ENCODE measurements at places on chromosomes 5 and 9.

- DNase-seq, result no peak
Observed at GRCh38 chr5:138461343-138462125, 3.7 kb upstream of the EGR1 start.

DNA sequence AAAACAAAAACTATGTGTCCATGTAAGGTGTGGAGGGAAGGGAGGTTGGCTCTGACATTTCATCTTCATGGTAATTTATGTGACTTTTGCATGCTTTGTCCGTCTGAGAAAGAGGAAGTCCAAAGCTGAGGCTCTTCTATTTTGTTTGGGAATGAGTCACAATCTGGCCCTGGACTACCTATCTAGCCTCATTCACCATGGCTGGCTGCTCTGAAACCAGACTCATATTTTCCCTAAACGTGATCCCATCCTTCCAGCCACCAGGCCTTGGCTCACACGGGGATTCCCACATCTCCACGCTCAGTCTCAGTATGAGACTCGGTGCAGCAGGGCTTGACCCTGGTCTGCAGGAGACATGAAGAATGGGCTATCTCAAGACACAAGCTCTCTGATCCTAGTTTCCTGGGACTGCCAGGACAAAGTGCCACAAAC lies 672.8 kb downstream of the ACTL7B start:
- peak; percentile 48 for DNase-seq

DNA sequence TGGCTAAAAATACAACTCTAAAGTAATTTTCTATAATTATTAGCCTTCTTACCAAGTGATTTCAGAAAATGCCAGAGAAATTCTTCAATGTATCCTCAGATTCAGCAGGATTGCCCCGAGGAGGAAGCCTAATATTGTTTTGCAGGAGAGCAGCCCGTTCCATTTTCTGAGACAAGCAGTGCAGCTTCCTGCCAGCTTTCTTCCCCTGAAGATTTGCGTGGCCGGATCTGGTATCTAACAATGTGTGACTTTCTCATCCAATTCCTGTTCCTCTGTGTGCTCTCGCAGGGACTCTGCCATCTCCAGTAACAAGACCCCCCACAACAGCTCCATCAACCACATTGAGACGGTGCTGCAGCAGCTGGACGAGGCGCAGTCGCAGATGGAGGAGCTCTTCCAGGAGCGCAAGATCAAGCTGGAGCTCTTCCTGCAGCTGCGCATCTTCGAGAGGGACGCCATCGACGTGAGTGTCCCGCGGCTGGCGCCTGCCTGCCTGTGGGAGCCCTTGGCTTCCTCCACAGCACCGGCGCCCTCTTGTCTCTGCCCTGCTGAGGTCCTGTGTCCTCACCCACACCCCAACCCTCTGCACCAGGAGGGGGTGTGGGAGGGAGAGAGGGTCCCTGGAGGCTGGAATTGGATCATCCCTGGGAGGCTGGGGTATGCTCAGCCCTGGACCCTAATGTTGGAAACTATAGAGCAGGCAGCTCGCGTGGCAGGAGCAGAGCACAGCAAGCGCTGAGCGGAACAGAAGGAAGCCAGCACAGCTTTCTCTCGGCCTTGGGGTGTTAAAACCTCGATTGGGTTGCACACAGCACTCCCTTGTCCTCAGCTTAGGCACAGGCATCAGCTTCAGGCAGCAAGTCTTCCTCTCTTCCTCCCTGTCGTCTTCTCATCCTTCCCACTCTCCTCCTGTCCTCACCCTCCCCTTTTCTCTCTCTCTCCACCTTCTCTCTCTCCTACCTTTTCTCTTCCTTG lies 216.2 kb downstream of the TRIO start:
- DNase-seq, result no peak

DNA sequence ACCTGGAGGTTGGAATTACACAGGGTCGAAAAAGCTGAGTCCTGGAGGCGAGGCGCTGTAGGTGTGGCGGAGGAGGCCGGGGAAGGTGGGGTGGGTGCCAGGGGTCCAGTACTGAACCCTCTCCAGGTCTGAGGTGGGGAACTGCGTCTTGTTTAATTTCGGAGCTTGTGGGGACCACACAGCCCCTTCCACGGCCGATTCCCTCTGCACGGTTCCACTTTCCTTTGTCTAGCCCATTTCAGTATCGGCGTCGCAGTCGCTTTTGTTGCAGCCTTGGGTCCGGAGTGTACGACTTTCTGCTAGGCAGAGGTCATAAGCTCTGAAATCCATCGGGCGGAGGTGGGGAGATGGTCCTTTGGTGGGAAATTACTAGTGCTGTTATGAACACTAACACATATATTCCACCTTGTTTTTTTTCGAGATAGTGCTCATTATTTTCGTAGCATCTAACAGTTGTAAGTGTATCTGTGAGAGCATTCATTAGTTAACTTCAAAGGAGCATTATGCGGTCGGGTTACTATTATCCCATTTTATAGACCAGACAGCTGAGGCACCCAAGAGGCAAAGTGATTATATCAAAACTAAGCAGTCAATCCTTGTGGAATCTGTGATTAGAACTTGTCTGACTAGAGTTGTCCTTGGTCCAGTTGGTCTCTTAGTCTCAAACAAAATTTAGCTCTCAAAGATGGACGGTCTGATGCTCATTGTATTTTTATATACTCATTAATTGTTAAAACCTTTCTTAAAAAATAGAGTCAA lies 737 bp downstream of the RNF180 start:
- no peak for DNase-seq

- DNase-seq, result no peak
Observed at GRCh38 chr5:77973253-77973609, 197.1 kb upstream of the TBCA start.

GRCh38 chr9:92275541-92275940 lies 18.0 kb downstream of the IARS1 start:
- DNase-seq, result no peak

GRCh38 chr5:91487420-91487819 lies 104.3 kb upstream of the ARRDC3 start:
- no peak for DNase-seq

DNA sequence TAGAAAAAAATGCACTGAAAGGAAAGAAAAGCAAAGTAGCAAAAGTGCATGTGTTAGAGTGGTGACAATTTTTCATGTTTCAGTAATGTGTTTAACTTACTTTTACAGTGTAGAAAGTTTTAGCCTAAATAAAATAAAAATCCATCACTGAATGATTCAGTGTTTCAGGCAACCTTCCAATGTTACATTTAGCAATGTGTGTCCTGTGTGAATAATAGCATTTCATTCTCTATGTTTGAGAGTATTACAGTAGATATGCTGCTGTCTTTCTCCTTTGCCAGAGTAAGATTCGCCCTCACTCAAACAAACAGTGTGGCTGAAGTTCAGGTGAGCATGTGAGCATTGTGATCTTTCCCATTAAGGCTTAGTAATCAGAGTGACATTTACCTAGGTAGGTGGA lies 171.1 kb downstream of the TARS1 start:
- DNase-seq, result no peak

All from GM06990 (cell line).